Stimulated activated CD4-positive, alpha-beta T cell treated with anti-CD3 and anti-CD28 coated beads, Interleukin-1b, Interleukin-23, amount 100 ng/mL, for 1 hour (primary cell): ENCODE measurements at places on chromosomes 4 and X.

- DNase-seq: no peak
Observed at GRCh38 chr4:11487139-11487538, 58.4 kb upstream of the HS3ST1 start.

- no peak for DNase-seq
Observed at GRCh38 chrX:21781525-21781924, 23.6 kb upstream of the SMPX start.

DNA sequence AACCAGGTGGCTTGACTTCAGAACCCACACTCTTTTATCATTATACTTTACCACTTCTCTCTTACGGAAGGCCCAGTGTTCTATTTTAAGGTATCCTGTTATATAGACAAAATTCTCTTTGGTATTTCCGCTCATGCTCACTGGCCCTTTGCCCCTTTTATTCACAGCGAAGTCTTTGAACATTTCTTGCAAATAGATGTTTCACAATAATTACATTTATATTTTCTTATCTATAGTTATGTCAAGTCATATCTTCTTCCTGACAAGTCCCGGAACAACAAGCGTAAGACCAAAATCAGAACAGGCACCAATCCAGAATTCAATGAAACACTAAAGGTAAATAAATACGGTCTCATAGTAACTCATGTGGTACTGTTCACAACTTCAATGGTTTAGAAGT, 102.0 kb downstream of the SYTL5 start:
- DNase-seq: no peak

- no peak for DNase-seq
Observed at GRCh38 chrX:126165721-126166461, at the start of gene DCAF12L2. Gene DCAF12L2, minus strand, starts transcription at chrX:126166289. Its CDS starts 365 bp downstream, at chrX:126165924.

DNA sequence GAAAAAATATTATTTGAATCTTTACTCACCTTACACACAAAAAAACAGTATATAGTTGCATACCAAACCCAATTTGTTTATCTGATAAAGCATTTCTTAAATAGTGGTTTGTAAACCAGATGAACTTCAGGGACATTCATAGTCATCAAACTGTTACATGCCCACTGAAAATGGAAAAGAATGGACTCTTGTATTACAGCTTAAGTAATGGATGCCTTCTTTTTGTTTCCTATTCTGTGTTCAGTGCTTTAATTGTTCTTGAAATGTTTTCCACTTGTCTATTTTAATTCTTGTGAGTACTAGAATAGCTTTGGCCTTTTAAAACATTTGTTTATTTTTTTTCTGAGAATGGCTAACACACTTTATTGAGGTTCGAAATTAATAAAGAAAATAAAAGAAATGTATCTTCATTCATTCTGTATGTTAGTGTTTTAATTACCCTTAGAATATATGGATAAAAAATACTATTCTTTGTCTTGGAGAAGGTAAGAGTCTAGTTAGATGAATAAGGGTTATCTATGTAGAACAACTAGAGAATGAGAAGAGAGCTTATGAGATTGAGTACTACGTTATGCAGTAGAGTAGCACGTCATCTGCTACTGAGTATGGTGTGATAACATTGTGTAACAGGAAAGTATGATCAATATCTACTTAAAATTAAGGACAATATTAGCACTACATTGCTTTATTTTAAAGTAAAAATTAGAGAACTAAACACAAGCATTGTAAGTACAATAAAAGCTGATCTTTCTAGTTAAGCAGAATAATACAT, 9.9 kb downstream of the CPEB2 start:
- DNase-seq: no peak

- peak; percentile 70 for DNase-seq
Observed at GRCh38 chrX:103310555-103311398, at the start of gene BEX2. Gene BEX2, minus strand, starts transcription at chrX:103310990. Its CDS starts 1,014 bp downstream, at chrX:103309976.

GRCh38 chr4:85005865-85006377, 39.4 kb upstream of the WDFY3 start:
- no peak for DNase-seq

DNA sequence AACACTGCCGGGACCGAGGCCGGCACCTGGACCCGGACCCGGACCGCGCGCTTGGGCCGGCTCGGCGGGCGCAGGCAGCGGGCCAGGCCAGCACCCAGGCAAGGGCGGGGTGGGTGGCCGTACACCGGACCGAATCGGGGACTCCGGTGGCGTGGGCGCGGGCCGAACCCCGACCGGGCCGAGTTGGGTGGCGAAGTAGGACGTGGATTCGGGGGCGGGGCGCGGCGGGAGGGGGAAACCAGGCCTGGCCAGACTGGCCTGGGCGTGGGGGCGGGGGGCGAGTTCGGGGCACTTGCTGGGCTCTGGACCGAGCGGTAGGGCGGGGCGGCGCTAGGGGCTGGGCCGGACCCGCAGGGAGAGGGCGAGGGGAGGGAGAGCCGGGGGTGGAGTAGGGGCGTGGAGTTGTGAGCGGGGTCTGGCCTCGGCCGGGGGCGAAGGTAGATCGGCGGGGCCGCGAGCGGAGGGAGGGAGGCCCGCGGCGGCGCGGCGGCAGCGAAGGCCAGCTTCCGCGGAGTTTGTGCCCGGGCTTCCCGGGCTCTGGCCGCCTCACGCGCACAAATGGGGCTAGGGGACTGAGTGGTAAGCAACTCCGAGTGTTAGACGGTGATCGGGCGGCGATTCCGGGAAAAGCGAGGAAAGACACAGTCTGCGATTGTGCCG, 1.8 kb upstream of the BCORL1 start:
- DNase-seq: no peak

GRCh38 chrX:107851215-107851614, 25.5 kb downstream of the MID2 start:
- no peak for DNase-seq

GRCh38 chrX:69221239-69222102, 56.2 kb upstream of the PJA1 start:
- DNase-seq: no peak

DNA sequence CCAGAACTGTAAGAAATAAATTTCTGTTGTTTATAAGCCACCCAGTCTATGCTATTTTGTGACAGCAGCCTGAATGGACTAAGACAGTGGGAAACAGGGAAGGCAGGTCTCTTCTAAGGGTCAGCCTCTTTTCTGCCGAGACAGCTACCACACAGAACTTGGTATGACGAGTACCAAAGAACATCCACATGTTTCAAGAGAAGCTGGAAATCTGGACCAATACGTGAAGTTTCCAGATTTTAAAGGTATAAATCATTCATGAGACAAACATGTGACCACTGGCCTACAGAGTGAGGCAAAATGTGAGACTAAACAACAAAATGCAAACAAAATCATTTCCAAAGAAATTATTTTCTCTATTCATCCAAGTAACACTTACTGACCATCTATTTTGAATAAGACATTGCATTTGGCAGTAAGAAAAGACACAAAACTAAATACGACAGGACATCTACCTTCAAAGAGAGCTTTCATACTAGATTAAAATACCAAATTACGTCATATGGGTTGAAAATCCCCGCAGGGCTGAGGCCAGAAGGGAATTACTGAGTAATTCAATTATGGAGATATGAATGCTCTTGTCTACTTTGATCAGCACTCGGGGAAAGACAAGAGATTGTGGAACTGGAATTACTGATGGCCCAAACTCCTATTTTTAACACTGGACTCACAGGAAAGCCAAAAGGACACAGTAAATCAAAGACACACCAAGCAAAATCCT, 7.2 kb downstream of the SCARB2 start:
- no peak for DNase-seq

GRCh38 chrX:108250654-108251579, 159.3 kb downstream of the ATG4A start:
- DNase-seq: no peak

DNA sequence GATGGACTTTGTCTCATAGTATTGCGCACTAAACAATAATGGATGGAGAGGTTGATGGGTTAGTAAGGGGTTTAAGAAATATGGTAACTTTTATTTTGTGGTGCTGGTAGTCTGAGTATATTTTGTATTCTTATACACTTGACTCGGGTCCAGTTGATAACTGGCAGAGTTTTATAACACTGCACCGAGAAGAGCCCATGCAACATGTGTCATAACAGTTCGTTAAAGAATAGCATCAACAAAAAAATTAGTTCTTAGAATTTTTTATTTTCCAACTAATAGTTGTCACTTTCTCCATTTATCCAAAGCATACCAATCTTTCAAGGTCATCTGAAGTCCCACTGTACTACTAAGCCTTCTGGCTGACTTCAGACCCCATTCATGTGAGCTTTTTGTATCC, 175.1 kb downstream of the SOWAHB start:
- DNase-seq: no peak

DNA sequence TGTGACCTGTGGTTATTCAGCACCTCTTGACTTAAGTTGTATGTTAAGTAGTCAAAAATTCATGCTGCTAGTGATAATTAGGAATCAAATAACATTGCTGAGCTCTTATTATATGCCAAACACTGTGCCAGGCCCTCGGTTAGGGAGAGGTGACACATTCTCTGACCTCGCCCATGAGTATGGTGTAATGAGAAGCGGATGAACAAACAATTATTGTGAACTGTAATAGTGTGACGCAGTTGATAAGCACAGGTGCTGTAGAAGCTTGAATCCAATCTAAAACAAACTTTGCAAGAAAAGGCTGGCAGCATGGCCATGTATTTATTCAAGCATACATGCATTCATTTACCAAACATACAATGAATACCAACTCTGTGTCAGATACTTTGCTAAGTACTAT, 303.5 kb upstream of the HS3ST1 start:
- DNase-seq: no peak

GRCh38 chr4:175935016-175935661, 123.1 kb upstream of the GPM6A start:
- DNase-seq: no peak

- no peak for DNase-seq
Observed at GRCh38 chrX:133523081-133523487, 107.8 kb upstream of the GPC4 start.

DNA sequence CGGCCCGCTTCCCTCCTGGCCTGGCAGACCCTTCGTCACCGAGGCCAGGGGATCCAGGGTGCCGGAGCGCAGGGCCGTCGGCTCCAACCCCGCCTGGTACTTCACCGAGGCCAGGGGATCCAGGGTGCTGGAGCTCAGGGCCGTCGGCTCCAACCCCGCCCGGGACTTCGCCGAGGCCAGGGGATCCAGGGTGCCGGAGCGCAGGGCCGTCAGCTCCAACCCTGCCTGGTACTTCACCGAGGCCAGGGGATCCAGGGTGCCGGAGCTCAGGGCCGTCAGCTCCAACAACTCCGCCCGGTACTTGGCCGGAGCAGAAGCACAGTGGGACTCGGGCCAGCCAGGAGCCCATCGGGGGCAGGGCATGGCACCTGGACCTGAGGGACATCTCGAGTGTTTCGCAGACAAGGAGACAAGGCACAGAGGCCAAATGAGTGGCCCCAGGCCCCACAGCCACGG, 85.1 kb downstream of the FAM53A start:
- no peak for DNase-seq

DNA sequence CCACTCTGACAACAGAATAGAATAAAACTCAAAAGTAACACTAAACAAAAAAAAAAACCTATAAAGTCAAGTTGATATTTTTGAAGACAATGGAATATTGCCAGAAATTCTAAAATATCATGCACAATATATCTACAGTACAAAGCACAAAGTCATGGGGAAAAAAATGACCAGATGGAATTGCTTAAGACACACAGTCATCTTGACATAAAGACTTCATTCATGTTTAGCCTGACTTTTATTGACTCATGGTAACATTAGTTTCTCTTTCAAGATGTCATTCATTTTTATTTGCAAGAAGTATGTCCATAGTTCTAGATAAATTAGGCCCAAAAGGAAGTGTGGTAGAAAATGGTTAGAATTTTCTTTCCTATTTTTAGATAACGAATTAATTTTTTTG, 259.1 kb downstream of the CAMK2D start:
- DNase-seq: no peak

DNA sequence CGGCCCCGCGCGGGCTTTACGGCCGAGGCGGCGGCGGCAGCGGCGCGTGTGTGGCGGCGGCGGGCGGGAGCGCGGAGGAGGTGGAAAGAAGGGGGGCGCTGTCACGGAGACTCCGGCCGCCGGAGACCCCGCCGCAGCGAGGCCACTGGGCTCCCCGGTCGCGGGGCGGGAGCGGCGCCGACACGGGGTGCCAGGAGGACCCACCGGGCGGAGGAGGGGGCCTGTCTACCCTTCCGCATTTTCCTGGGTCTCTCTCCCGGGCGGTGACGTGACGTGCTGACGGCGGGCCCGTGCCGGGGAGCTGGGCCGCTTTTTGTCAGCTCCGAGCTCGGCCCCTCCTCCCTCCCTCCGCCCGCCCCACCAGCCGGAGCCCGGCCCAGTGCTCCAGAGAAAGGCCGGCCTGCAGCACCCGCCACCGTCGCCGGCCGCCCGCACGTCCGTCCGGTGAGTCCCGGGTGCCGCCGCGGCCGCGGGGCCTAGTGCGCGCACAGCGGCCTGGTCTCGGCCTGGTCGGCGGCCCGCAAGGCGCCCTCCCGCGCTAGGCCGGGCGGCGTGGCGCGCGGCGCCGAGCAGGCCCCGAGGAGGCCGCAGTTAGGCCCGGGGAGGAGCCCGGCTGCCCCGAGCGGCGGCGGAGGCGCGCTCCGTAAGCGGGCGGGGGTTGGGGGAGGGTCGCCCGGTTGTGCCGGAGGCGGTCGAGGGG, at the start of gene ZFX:
Gene ZFX (plus strand): TSS at position 379 of the 700 bp plus-strand sequence. CDS start 23,014 bp downstream, outside the sequence.
- peak; percentile 13 for DNase-seq

DNA sequence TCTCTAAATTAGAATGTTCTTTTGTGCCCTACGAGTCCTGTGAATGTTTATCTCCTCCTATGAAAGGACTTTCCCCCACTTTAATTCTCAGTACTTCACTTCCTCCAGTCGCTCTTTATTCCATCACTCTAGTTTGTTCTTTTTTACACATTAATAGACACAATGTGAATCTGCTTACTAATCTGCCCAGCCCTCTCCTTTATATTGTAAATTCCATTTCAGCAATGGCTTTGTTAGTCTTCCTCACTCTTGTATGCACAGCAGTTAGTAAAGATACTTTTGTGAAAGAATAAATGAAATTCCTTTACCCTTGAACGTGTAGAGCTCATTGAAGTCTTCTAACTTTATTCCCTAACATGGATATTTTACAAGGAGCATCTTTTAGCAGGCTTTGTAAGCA, 255.3 kb downstream of the GALNTL6 start:
- no peak for DNase-seq

DNA sequence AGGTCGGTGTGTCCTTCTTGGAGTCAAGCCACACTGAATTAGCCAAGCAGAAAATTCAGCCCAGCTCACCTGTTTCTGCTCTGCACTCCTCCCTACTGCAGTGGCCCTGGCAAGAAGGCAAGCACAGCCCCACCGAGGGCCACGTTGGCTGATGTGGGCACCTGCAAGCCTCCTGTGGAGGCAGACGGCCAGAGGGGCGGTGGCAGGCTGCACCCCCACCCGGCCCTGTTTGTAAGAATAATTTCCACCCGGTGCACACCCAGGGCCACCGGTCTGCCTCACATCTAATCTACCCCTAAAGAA, 18.8 kb downstream of the PPP2R2C start:
- no peak for DNase-seq

DNA sequence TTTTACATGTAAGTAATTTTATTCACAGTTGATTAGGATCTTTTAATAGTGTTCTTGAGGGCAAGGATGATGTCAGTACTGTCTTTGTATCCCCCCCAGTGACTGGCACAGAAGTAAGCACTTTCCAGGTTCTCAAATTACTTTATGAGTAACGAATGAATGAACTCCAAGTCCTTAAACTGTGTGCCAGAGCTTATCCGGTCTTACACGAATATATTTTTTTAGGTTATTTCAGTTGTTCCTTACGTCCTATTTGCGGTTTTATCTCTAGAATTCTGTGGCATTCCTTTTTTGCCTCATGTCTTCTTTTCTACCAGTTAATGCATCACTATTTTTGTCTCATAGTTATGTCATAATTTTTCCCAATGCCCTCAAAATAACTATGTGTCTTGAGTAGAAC, 106.9 kb upstream of the MID1IP1 start:
- DNase-seq: no peak
